ENCODE measurements at places on chromosomes 16 and 17.

DNA sequence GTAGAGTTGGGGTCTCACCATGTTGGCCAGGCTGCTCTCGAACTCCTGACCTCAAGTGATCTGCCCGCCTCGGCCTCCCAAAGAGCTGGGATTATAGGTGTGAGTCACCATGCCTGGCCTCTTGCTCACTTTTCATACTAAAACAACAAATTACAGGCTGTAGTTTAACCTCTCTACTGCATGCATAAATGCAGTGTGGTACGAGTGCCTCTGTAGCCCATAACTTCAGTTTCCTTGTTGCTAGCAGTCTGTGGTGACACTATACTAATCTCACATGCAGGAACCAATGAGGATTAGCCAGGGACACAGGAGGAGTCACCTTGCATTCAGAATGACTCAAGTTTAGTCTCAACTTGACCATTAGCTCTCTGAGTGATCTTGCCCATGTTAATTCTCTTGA lies 20.1 kb downstream of the HMOX2 start:
- no peak for DNase-seq

DNA sequence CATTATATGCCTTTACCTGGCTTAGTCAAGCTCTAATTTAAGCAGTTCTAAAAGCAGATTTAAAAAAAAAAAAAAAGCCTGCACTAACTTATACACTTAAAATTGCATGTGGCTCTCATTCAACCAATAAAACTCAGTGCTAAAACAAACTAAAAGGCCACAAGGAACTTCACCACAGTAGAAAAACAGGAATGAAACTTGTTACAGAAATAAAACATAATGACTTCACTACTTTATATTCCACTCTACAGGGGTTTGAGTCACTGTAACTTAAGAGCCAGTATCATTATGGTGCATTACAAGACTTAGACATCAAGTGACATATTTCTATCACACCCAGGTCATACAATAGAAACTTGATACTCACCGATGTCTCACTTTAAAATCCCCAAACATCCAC lies 11.1 kb downstream of the CA10 start:
- no peak for DNase-seq

- no peak for DNase-seq
These were observed 120.9 kb downstream of the HS3ST3A1 start for GRCh38 chr17:13480877-13481276.

GRCh38 chr17:28765038-28765437 lies 21.2 kb downstream of the TRAF4 start:
- DNase-seq = no peak

DNA sequence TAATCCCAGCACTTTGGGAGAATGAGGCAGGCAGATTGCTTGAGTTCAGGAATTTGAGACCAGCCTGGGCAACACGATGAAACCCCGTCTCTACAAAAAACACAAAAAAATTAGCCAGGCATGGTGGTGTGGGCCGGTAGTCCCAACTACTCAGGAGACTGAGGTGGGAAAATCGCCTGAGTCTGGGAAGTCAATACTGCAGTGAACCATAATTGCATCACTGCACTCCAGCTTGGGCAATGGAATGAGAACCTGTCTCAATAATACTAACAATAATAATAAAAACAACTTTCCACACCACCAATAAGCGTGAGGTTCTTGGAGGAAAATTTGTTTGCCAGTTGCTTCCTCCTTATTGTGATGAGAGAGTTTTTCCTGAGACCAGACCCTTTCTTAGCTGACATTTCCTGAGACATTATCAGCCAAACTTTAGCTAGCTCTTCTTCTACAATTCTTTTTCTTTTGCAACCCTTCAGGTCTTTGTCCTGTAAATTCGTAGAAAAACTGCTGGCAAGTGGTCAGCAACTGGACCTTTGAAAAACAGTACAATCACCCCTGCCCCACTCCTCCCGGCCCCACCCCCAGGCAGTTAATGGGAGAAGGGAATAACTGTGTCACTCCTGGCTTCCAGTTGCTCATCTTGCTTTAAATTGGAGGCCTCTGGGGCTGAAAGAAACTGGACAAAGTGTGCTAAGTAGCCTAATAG lies 3.5 kb upstream of the EZH1 start:
- DNase-seq = no peak

GRCh38 chr17:76709077-76709950 lies 1.5 kb downstream of the MXRA7 start:
- no peak for DNase-seq

- DNase-seq = no peak
These were observed 220.1 kb downstream of the FOXL1 start for GRCh38 chr16:86798247-86799041.

- DNase-seq = no peak
These were observed 17.2 kb upstream of the ALOX15 start for GRCh38 chr17:4658478-4659305.

GRCh38 chr17:30363715-30364202 lies 15.0 kb upstream of the CPD start:
- DNase-seq = no peak

GRCh38 chr16:81797443-81797842 lies 18.4 kb downstream of the PLCG2 start:
- DNase-seq = no peak

GRCh38 chr16:75579281-75579834 lies 13.2 kb downstream of the GABARAPL2 start:
- no peak for DNase-seq

DNA sequence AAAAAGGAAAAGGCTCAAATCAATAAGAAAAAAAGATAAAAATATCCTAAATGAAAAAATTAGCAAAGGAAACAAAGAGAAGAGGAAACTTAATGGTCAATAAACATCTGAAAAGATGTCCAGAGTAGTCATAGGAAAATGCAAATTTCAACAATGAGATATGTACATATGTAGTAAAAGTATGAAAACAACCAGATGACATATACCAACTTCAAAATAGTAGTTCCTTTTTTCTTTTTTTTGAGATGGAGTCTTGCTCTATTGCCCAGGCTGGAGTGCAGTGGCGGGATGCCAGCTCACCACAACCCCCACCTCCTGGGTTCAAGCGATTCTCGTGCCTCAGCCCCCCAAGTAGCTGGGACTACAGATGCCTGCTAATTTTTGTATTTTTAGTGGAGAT lies 21.7 kb upstream of the NFAT5 start:
- DNase-seq = no peak

DNA sequence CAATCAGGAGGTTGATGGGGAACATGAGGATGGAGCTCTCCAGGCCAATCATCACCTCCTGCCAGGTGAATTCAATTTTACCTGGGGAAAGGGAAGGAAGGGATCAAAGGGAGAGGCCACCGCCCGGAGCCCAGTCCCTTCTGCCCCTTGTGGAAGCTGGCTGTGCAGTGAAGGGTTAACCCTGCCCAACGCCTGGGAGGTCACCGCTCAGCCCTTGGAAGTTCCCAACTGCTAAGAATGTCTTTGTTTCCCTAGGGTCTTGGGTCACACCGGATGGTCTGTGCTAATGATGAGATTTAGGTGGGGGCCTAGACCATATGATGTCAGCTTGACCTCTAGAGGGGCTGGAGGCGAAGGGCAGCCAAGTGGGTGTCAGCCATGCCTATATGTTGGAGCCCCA lies 52.1 kb upstream of the GCSH start:
- no peak for DNase-seq

GRCh38 chr17:67111327-67111726 lies 67.0 kb downstream of the CACNG1 start:
- no peak for DNase-seq

DNA sequence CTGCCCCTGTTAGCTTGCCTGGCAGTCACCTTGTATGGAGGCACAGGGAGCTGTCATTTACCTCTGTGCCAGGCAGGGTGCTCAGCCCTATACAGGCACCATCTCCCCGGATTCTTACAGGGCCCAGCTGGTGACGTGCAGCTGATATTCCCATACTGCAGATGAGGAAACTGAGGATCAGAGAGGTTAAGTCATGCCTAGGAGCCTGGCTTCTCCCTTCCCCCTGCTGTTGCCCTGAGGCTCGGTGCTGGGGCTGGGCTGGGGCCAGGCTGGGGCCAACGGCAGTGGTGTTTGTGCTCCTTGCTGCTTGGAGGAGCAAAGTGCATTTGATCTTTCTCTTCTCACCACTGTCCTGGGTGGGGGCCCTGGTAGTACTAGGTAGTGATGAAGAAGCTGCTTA lies 54.7 kb upstream of the IL34 start:
- no peak for DNase-seq

- DNase-seq = no peak
These were observed 112.2 kb downstream of the ZNF18 start for GRCh38 chr17:11885051-11885450.

Data from NCI-H526 treated with DMSO at 0.1 percent for 48 hours (cell line).